ENCODE measurements at places on chromosomes 11 and 22. TPM values are rescaled to one million over a fixed set of nuclear protein-coding genes. Genes with fewer than 3 reads are reported as not detected.

GRCh38 chr22:29782061-29782845, 15.1 kb downstream of the UQCR10 start:
- DNase-seq: no peak

DNA sequence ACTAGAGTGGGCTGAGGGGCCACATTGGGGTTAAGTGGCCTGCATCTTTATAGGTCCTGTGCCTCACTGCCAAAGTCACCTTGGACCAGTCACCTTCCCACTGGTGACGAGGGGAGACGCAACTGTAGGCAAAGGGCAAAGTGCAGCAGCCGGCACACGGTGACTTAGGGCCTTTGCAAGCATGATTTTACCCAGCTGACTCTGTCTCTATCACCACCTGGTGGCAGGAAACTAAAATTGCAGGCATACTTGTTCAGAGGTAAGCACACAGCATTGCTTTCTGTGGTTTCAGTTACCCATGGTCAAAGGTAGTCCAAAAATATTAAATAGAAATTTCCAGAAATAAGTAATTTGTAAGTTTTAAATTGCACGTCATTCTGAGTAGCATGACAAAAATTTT, 1164.4 kb downstream of the BRD1 start:
- DNase-seq: no peak

DNA sequence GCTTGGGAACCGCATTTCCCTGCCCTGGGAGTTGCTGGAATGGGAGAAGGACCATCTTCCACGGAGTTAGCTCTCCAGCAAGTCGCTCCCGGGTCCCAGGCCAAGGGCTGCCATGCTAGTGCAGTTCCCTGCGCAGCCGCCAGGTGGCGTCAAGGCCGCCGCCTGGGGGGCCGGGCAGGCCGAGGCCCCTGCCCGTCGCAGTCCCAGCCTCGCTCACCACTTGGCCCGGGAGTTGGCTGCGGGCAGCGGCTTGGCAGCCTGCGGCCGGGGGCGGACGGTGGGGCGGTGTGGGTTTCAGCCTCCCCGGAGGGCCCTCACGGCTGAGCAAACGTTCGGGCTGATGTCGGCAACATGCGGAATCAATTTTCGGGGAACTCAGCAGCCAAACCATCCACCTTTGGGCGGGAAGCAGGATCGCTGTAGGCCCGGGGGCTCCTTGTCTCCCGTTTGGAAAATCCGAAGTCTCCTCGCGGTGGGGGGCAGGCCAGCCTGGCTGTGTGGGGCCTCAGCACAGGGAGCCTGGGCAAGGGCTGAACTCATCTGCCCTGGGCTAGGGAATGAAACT, 415.1 kb downstream of the SOX6 start:
- DNase-seq: no peak

DNA sequence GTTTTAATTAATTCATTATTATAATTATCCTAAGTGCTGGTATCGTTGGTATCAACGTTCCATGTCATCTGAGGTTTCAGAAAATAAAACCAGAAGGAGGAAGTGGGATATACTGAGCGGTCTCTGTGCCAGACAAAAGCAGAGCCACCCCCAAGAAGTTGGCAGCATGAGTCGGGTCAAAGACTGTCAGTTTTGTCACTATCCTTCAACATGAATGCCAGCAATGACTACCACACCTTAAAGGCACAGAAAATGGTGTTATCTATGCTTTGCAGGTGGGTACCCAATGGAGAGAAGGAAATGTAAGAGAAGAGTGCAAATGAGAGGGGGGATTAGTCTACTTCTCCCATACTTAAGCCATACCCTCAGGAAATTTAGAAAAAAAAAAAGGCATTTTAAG, 408.5 kb downstream of the OPCML start:
- no peak for DNase-seq

DNA sequence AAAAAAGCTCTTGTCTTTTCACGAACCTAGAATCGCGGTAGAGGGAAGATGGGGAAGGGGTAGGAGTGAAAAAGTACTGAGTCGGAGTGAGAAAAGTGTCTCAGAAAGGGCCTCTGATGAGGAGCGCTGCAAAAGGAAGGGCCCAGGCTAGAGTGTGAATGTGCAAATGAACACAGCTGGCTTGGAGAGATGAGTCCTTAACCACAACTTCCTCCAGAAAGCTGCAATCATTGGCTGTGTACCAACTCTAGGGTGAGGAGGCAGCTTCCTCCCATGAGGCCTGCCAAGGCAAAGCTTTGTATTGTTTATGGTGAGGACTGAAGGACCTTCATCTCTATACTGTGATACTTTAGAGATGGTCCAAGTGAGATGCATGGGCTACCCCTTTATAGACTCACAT, 566.9 kb upstream of the ANO5 start:
- no peak for DNase-seq

DNA sequence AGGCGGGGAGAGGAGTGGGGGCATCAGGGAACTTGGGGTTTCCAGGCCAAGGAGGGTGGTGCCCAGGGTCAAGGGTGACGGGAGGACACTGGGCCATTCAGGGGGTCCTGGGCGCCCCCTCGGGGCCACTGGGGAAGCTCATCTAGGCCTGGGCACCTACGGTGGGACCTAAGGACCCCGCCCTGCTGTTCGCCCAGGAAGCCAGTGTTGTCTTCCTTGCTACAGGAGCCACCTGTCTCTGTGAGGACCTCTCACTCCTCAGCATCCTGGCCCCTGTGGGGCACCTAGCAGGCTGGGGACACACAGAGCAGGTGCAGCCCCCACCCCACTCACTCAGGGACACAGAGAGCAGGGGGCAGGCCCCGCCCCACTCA, 191.6 kb downstream of the IGLL1 start:
- DNase-seq: no peak

DNA sequence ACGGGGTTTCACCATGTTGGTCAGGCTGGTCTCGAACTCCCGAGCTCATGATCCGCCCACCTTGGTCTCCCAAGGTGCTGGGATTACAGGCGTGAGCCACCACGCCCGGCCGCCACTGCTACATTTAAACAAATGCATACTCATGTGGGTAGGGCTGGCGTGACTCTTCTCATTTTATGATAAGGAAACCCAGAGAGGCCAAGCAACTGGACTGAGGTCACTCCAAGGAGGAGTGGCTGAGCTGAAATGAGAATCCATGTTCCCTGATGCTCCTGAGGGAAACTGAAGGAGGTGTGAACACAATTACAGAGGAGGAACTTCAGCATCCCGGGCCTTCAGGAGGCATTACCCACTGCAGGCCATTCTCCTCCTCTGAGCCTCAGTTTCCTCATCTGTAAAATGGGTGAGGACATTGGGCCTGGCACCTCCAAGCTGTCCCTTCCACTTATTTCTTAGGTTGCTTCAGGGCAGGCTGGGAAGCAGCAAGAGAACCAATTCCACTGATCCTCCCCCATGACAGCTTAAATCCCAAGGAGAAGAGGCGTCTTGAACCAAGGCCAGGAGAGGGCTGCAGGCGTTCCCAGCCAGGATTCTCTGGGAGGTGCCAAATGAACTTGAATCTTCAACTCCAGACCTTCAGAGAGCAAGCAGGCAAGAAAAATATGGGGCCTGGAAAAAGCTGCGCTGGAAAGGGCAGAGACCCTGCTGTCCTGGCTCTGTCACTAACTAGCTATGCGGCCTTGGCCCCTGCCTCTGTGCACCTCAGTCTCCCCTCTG, 2.9 kb downstream of the TST start:
- no peak for DNase-seq

DNA sequence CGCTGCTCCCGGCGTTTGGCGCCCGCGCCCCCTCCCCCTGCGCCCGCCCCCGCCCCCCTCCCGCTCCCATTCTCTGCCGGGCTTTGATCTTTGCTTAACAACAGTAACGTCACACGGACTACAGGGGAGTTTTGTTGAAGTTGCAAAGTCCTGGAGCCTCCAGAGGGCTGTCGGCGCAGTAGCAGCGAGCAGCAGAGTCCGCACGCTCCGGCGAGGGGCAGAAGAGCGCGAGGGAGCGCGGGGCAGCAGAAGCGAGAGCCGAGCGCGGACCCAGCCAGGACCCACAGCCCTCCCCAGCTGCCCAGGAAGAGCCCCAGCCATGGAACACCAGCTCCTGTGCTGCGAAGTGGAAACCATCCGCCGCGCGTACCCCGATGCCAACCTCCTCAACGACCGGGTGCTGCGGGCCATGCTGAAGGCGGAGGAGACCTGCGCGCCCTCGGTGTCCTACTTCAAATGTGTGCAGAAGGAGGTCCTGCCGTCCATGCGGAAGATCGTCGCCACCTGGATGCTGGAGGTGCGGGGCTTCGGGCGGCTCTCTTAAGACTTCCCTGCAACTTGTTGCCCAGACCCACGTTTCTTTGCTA, at the start of gene CCND1:
Gene CCND1 (plus strand): TSS at position 162 of the 587 bp plus-strand sequence. CDS start 158 bp downstream, at position 320.
- DNase-seq: no peak

- DNase-seq: no peak
These were observed 52.3 kb upstream of the YWHAH start for GRCh38 chr22:31892080-31892433.

The MS4A6E gene
- total RNA-seq: not detected

The CRYBB2 gene
- total RNA-seq: not detected

DNA sequence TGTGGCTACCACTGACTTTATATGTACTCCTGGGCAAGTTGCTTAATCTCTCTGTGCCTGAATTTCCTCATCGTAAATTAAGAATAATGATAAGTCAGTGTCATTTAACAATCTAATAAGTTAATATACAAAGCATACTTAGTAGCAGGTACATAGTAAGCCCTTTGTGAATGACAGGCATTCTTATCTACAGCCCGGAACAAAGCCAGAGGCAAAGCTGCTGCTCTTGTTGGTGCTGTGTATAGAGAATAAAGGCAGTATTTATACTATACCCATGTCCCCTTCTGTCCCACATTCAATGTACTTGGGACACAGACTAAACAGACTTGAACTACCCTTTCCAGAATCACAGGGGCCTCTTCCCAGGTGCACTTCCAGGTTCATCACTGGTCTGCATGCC, 229.7 kb upstream of the NCAM1 start:
- no peak for DNase-seq

The PSMD13 gene
- total RNA-seq: 166 TPM

- DNase-seq: no peak
These were observed 150.7 kb downstream of the ADAMTS15 start for GRCh38 chr11:130599073-130599654.

The FAM83F gene
- total RNA-seq: not detected

The SYT7 gene
- not detected for total RNA-seq

The PYGM gene
- total RNA-seq: 3.2 TPM

DNA sequence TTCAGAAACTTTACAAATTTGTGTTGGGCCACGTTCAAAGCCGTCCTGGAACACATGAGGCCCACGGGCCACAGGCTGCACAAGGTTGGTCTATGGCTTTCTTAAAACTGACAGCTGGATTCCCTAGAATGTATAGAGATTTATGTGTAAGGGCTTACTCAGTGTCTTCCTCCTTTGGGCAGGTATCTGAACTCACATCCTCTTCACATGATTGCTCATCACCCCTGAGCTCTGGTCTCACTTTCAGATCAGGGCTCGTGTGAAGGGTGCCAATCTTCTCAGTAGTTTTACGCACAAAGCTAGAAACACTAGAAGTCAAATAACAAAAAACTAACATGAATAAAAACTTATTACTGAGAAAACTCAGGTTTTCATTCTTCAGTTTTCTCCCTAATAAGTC, 27.1 kb downstream of the HPS5 start:
- no peak for DNase-seq

GRCh38 chr11:119832202-119832935, 103.4 kb upstream of the NECTIN1 start:
- no peak for DNase-seq

The VPREB1 gene
- total RNA-seq: not detected

GRCh38 chr11:32044158-32044863, 46.6 kb upstream of the RCN1 start:
- DNase-seq: no peak

The GVQW3 gene
- 3.5 TPM for total RNA-seq

The GPHA2 gene
- total RNA-seq: not detected

DNA sequence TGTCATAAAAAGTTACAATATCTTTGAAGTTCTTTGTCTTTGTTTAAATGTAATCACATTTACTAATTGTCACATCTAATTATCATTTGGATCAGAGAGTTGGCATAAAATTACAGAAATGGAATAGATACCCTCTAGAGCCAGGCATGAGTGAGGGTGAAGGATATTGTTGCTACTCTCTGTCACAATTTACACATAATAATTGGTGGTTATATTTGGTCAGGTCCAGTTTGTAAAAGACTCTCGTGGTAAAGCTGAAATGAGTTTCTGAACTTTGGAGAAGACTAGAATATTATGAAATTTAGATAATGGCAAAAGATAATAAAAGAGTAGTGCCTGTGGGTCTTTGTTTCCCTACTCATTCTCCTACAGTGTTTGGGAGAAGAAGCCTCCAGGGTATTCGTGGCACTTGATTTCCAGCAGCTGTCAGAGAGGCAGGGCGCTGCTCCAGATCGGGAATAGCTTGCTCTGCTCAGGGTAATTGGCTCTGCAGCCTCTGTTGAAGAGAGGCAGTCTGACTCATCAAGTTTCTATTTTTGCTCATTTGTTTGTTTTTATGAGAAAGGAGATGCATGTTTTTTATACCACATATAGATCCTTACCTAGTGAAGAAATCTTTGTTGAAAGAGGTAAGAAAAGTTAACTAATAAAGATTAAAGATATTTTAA, 349.9 kb downstream of the CNTN5 start:
- no peak for DNase-seq

- no peak for DNase-seq
These were observed 28.9 kb upstream of the CHRM4 start for GRCh38 chr11:46420513-46420912.

The GRIA4 gene
- total RNA-seq: not detected

The GTSE1 gene
- total RNA-seq: 101 TPM

- DNase-seq: no peak
These were observed 92.4 kb upstream of the NOX4 start for GRCh38 chr11:89583580-89583979.

DNA sequence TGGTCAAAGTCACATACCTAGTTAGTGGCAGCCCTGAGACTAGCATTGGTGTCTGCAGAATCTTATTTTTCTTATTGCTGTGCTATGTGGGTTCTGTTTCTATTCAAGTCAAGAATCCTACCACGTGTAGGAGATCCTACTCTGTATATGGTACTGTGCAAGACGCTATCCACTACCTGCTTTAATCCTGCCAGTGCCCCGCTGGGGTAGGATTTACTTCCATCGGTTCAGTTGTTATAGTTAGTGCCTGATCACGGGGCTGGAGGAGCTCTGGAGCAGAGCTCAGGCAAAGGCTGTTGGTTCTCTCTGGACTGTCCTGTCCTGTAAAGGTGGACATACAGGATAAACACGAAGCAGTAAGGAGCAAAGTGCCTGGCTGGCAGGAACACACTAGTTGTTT, 167.9 kb downstream of the NTM start:
- no peak for DNase-seq

The RAB39A gene
- 0.59 TPM for total RNA-seq

The C22orf15 gene
- total RNA-seq: 0.77 TPM

- DNase-seq: peak; percentile 83
These were observed 15.8 kb downstream of the TMEM258 start for GRCh38 chr11:61776561-61777075.

The ASCL2 gene
- total RNA-seq: 0.15 TPM

The LRP4 gene
- total RNA-seq: 0.12 TPM

The DRD2 gene
- 1.4 TPM for total RNA-seq
